8988T (cell line): ENCODE measurements at places on chromosomes 1 and 21.

DNA sequence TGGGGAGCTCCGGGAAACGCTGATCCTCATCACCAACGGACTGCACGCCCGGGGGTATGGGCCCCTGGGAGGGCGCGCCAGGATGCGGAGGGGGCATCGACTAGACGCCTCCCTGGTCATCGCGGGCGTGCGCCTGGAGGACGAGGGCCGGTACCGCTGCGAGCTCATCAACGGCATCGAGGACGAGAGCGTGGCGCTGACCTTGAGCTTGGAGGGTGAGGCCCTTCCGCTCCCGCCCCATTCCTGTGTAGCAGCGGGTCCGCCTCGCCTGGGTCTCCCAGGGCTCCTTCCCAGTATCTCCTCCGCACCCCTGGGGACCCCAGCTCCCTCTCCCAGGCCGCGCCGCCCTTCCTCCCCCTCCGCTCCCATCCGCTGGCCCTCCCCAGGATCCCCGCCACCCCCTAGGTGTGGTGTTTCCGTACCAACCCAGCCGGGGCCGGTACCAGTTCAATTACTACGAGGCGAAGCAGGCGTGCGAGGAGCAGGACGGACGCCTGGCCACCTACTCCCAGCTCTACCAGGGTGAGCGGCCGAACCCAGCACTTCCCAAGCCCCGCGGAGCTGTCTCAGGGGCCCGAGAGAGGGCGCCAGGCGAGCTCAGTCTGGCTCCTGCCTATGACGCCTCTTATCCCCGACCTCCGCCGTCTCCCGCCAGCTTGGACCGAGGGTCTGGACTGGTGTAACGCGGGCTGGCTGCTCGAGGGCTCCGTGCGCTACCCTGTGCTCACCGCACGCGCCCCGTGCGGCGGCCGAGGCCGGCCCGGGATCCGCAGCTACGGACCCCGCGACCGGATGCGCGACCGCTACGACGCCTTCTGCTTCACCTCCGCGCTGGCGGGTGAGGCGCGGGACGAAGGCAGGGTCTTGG lies 5.0 kb downstream of the HAPLN2 start:
- peak; percentile 56 for DNase-seq

- no peak for DNase-seq
These were observed 57.8 kb downstream of the SIK1 start for GRCh38 chr21:43369124-43369523.

GRCh38 chr1:151985270-151985669 lies 8.4 kb downstream of the S100A10 start:
- DNase-seq = no peak

DNA sequence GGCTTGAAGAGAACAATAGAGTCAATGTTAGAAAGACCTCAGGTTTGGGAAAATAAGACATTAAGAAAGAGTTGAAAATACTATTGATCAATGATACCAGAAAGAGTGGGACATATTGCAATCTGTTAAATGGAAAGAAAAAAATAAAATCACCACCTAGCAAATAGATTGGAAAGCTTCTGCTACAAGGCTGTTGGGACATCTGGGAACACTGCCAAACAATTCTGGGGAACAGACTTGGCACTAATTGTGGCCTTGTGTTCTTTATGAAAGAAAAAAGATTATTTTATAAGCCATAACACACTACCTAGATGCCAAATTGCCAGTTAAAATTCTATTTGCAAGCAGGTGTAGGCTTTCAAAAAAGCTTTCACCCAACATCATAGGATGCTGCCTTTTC lies 137.8 kb downstream of the TSEN15 start:
- DNase-seq = no peak

DNA sequence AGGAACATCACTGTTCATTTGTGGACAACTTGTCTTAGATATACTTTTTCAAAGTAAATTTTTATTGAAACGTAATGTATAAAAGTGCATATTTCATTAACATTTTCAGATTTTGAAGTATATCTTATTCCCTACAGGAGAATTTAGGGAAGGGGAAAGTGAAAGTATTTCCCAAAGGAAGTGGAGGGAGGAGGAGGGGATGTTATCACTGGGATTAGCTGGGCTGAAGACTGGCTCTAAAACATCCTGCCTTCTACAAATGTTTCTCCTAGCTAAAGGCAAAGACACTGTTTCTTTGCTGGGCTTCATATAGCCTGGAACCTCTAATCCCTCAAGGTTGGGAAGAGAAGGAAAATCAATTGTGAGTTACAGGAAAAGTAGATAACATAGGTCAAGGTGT lies 7.1 kb upstream of the ZNF697 start:
- no peak for DNase-seq

- no peak for DNase-seq
These were observed 114.7 kb downstream of the APP start for GRCh38 chr21:26055841-26056264.

GRCh38 chr1:150259758-150260669 lies 2.4 kb downstream of the CA14 start:
- no peak for DNase-seq

GRCh38 chr21:31476263-31477022 lies 132.4 kb upstream of the TIAM1 start:
- DNase-seq = no peak

GRCh38 chr1:155472491-155473083 lies 90.0 kb downstream of the ASH1L start:
- no peak for DNase-seq

GRCh38 chr1:55235722-55236121 lies 20.6 kb upstream of the USP24 start:
- DNase-seq = no peak
